ENCODE measurements at places on chromosomes 4 and X.

- no peak for DNase-seq
Observed at GRCh38 chrX:41588271-41588670, 100.5 kb upstream of the GPR34 start.

GRCh38 chrX:24662352-24662751, 15.2 kb upstream of the PCYT1B start:
- no peak for DNase-seq

GRCh38 chr4:43325220-43325967, 432.9 kb downstream of the GRXCR1 start:
- DNase-seq, result no peak

GRCh38 chr4:160848901-160849760, 1314.7 kb downstream of the FSTL5 start:
- no peak for DNase-seq

DNA sequence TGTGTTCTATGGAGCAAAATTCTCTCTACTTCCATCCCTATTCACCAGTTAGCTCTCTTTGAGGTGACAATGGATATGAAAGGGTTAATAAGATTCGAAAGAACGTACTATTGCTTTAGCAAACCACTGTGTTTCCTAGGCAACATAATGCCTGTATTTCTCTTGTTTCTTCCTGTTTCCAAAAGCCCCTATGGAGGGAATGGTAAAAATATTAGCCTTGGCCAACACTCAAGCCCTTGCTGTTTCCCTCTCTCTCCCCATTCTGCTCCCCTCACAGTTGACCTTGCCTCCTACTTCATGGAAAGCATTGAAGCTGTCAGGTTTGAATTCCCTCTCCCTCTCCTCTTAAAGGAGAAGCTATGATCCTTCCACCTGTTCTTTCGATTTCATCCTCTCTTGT, 9.6 kb upstream of the PGRMC1 start:
- no peak for DNase-seq

DNA sequence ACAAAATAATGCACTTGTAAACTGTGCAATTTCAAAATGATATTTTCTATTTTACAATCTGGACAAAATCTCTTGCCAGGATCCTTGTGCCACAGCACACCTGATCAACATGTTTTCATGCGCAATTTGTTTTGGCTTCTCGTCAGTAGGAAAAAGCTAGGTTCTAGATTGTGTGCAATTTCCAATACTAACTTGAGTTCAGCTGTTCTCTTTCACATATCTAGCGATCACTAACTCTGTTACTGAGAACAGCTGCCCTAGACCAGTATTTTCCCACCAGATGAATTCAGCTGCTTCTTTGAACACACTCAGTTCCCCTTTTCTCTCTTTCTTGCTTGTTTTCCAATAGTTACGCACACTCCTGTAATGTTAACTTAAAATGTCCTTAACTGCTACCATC, 131.2 kb downstream of the MAGEB5 start:
- no peak for DNase-seq

- DNase-seq, result no peak
Observed at GRCh38 chrX:42098900-42099299, 175.5 kb upstream of the CASK start.

- DNase-seq, result peak; percentile 84
Observed at GRCh38 chr4:4260185-4260751, 12.2 kb upstream of the TMEM128 start.

DNA sequence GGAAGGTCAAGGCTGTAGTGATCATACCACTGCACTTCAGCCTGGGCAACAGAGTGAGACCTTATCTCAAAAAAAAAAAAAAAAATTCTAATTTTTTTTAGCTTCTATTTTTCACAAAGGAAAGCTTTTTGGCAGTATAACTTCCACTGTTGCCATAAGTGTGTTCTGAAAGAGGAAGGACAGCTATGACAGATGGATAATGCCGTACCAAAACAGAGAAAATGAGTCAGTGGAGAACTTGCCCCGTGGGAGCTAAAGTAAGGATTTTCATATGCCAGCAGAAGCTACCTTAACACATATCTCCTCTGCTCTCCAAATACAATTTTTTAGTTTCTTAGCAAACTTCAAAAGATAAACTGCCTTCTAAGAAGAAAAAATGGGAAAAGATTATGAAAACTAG, 43.7 kb downstream of the RPS3A start:
- no peak for DNase-seq

DNA sequence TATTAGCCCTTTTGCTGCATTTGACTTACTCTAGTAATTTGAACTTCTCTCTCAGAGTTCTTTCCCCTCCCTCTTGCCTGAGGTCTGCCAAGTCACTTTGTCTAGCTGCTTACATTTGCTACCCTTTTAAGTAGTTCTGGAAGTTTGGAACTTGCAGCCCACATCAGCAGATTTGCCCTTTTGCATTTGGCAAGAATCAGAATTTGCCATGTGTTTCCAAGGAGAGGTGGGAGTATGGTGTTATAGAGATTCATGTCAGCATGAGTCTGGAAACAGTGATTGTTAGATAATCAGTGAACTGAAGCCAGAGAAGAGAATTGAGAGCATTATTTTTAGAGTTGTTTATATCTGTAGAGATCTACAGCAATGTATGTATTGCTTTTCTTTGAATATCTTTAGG, 52.1 kb downstream of the KLHL34 start:
- DNase-seq, result no peak

- DNase-seq, result no peak
Observed at GRCh38 chrX:38634665-38635064, 73.3 kb downstream of the TSPAN7 start.

DNA sequence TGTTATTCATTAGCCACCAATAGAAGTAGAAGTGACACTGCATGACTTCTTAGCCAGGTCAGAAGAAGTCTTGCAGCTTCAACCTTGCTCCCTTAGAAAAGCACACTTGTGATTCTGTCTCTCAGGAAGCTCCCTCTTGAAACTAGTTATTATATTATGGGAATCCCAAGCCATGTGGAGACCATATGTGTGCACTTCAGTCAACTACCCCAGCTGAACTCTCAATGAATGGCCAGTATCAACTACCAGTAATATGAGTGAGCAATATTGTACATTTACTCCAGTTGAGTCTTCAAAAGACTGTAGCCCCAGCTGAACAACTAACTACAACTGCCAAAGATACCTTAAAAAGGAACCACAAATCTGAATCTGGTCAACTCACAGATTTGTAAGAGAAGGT, 77.1 kb upstream of the GABRA3 start:
- DNase-seq, result no peak
